ENCODE measurements at places on chromosomes 6 and 20.

DNA sequence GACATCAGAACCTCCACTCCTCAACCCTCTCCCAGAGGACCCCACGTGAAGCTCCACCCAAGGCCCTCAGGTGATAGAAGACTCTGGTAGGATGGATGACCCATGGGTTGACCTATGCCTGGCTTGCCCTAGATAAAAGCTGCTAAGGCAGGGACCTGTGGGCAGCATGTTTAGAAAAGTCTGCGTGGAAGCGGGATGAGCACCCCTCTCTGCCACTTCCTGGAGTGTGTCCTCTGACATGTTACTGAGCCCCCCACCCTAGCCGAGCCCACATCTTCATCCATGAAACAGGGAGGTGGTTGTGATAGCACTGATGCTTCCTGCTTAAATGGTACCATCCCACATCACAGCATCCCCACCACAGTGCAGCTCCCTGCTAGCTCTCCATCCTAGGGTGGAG, 21.8 kb downstream of the MOCS1 start:
- no peak for DNase-seq

DNA sequence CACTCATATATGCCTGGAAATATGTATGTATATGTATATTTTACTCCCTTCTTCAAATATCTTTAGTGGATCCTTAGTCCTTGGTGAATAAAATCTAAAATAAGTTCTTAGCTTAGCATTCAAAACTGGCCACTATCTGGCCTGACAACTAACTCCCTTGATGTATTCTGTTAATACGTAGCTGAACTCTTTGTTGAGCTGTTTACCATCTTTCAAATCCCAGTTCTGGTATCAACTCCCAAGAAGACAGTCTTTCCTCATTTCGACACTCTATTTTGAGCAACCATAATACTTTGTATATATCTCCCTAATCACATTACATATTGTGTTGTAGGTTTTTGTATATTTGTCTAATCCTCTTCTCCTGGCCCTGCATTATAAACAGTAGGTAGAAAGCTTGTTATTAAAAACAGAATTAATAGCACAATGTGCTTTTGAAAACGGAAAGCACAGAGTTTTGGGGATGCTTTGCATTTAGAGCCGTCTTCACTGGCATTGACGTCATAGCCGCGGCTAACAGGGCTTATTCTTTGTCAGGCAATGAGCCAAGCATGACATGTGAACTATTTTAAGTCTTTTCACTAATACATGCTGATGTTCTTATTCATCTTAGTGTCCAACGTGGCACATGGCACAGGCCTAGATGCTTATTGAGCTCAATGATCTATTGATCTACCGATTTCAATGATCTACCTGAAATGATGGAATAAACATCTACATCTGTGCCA, 47.2 kb upstream of the CCN2 start:
- no peak for DNase-seq

DNA sequence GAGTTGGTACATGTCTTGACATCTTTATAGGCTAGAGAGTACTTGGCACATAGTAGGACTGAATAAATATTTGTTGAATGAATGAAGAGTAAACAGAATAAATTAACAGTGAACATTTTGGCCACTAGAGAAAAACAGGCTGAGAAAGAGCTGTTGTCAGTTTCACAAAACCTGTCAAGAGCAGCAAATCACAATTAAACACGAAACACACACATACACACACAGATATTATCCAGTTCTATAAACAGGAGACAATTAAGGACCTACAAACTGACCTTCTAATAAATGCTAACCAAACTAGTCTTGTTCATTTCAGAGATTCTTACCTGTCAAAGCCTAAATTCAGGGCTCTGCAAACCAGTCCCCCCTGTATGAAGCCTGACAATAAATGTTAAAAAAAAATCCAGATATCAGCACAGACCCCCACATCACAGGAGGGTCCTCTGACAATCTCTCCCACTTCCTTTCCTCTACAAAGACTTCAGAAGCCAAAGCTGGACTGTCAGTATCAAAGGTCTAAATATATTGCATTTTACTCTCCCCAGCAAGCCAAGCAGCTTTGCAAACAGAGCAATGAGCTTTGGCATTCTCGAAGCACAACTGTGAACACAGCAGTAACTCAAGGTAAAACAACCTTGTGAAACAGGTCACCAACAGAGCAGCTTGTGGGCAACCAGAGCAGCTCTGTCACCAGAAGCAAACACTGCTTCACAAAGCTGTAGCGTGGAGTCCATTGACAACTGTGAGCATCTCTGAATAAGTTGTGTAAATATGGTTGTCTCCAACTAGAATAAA, 229.9 kb downstream of the TBXT start:
- no peak for DNase-seq

- DNase-seq, result no peak
These were observed 31.3 kb downstream of the MBOAT1 start for GRCh38 chr6:20180935-20181334.

- no peak for DNase-seq
These were observed 7.9 kb upstream of the SIRPA start for GRCh38 chr20:1887321-1887720.

Data from skeletal muscle cell (primary cell).